ENCODE measurements at places on chromosomes 13 and 19.
A peak's percentile ranks its signal among the peaks of the same experiment; 100 is the strongest.

DNA sequence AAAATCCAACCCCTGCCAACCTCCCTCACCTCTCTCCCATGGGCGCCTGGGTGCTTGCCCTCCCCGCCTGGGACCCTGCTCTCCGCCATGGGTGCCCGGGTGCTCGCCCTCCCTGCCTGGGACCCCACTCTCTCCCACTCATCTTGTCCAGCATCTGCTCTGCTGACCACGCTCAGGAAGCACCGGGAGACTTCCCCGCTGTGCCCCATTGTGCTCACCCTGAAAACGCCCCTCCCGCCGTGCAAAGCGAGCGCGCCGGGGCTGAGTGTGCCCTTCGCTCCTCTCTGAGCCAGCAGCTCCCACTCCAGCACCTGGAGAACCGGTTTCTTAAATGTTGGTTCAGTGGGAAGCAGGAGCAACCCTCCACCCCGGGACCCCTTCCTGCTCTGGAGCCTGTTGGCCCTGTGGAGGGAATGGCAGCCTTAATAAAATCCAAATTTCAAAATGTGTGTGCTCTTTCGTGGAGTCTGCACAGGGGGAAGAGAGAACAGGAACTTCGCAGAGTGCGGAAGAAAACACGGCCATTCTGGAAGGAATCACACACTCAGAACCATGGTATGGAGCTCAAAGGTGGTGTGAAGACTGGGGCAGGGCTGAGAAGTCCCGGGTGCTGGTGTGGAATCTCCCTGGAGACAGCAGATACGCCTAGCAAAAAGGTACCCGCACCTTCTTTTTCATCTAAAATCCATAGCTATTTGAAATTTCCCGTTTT lies 23.1 kb upstream of the CDC16 start:
- no peak for DNase-seq

GRCh38 chr19:6069268-6069791 lies 41.0 kb downstream of the RFX2 start:
- DNase-seq: no peak

GRCh38 chr13:45337395-45337794 lies 3.6 kb downstream of the TPT1 start:
- DNase-seq: no peak

GRCh38 chr13:33158816-33159215 lies 126.7 kb downstream of the STARD13 start:
- DNase-seq: no peak

GRCh38 chr13:98681049-98681448 lies 71.4 kb downstream of the SLC15A1 start:
- DNase-seq: no peak

DNA sequence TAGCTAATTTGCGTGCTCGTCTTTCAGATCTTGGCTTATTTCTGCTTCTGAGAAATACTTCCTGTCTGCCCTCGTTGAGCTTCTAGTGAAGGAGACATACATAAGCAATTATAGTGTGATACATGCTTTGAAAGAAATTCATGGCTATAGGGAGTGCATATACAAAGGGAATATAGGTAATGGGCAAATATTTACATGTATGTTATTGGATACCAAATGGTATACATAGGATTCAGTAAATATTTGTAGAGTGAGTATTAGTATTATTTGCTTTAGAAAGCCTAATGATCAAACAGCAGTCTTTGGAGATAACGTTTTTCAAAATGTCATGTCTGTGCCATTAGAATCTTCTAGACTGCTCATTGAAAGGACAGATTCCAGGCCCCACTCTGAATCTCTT lies 5.2 kb downstream of the BRCA2 start:
- DNase-seq: no peak

- no peak for DNase-seq
Measured at GRCh38 chr13:99331881-99332293, 24.7 kb upstream of the GPR183 start.

- DNase-seq: peak; percentile 2
Measured at GRCh38 chr13:46831588-46832194, 34.7 kb upstream of the ESD start.

- DNase-seq: no peak
Measured at GRCh38 chr19:3611841-3612240, 5.2 kb upstream of the TBXA2R start.

GRCh38 chr13:25391932-25392331 lies 20.2 kb downstream of the ATP8A2 start:
- no peak for DNase-seq

GRCh38 chr13:40564342-40565001 lies 102.0 kb downstream of the FOXO1 start:
- no peak for DNase-seq

DNA sequence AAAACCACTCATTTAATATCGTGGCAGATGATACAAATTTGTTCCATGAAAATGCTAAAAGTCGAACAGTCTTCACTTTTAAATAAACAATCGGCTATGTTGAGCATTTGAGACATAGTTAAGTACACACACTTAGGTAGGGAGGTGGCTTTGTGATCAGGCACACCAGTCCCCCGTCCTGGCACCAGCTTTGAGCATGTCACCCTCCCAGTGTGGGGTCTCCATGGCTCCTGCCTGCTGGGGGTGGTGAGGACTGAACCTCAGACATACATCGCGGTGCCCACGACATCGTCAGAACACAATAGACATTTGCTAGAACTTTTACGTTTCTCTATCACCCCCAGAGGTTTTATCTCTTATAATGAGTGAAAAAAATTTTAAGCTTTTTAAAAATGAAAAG lies 62.0 kb downstream of the RFX2 start:
- DNase-seq: no peak

DNA sequence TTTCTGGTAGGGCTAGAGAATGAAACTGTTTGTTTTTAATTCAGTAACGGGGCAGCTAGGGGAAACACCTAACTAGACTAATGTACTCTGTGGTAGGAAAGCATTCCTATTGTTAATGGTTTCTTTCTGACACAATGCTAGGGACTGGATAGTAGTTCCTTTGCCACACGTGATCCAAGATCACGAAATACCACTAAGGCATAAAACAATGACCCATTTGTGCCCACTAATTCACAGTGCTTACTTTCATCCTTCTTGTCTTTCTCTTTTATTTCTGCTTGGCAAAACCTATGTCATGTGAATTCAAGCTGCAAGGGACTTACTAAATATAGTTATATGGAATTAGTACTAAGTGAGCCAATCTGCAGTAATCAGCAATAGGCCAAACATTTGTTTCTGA lies 834.1 kb upstream of the SLITRK6 start:
- DNase-seq: no peak

DNA sequence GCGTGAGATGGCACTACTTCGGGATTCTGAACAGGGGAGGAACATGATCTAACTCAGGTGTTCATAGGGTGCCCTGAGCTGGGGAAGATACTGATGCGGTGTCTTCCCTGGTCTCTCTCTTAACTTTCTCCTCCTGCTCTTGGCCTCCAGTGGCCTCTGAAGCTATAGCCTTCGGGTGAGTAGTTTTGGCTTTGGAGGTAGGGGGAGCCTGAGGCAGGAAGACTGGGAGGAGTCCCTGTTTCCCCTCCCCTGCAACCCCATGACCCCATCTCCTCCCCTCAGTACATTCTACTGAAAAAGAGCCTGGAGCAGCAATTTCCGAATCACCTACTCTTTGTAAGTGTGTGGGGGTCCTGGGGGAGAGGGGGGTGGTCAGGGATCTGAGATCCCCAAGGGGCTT lies 3.5 kb downstream of the SELENOV start:
- no peak for DNase-seq

DNA sequence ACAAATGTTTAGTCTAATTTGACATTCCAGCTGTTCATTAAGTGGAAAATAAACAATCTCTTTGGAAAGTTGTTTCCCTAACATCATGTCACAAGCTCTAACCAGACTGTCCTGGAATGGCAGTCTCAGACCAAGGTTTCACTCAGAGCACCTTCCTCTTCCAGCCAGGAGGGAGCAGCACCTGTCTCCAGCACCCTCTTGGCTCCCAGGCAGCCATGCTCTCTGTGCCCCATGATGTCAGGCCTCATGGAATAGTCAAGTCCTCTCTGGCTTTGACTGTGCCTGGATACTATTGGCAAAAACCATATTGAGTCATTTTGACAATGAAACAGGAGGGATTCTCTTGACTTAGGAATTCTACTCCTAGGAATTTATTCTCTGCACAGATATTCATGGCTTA lies 171.4 kb downstream of the OXGR1 start:
- DNase-seq: no peak

DNA sequence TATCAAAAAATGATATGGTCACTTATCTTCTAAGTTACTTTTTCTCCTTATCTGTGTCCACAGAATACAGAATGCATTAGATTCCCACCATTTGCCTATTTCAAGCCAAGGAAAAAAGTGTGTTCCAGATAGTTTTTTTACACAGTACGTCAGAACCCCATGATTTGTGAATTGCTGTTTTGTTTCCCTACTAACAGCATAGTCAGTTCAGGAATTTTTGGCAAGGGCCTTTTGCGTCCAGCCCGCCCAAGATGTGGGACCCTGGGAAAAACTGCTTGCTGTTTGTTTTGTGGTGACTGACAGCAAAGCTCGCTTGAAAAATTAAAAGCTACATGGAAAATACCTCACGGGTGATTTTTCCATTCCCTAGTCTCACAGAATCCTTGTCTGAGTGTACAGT lies 20.4 kb upstream of the FAM216B start:
- no peak for DNase-seq

- no peak for DNase-seq
Measured at GRCh38 chr19:28633319-28634018, 579.5 kb downstream of the UQCRFS1 start.

GRCh38 chr13:106464076-106464475 lies 71.4 kb downstream of the EFNB2 start:
- DNase-seq: no peak

DNA sequence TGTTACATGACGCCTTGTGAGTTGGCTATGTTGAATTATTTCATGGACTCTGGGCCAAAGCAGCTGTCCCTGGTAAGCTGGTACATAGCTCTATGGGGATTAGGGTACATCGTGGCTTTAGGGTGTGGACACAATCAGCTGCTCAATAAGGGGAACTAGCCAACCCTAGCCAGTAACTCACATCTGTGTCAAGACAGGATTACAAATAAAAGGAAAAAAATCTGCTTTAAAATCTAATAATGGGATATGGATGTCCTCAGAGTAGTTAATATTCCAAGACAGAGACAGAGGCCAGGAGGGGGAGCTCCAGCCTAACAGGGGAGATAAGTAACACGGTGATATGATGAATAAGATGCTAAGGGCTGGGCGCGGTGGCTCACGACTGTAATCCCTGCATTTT lies 21.1 kb upstream of the ZNF766 start:
- peak; percentile 31 for DNase-seq

DNA sequence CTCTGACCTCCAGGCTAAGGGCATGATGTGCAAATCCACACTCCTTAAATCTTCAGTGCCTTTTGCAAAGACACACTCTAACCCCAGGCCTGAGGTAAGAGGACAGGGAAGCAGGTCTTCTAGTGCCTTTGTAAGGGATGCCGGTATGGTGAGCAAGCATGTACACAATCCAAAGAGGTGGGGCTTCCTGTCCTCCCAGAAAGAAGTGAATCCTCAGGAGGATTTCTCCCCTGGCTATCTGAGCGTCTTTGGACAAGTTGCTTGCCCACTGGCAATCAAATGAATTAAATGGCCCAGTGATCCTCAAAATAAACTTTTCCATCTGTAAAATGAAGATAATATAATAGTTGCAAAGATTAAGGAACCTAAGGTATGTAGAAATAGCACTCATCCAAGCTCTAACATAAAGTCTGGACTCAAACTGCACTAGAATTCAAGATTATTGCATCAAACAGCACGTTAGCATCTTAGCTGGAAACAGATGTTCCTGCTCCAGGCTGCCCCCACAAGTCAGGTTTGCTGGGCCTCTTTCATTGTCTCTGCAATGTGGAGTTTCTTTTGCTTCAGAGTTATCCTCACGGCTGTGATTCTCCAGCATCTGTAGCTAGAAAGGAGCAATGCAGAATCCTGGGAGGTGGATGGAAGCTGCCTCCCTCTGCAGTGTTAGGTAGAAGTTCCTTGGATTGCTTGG lies 249.6 kb downstream of the TSHZ3 start:
- no peak for DNase-seq

GRCh38 chr13:29397265-29397664 lies 198.2 kb downstream of the SLC7A1 start:
- no peak for DNase-seq

GRCh38 chr19:28294395-28294794 lies 918.6 kb downstream of the UQCRFS1 start:
- DNase-seq: no peak

GRCh38 chr19:38039966-38040365 lies 133.0 kb downstream of the SIPA1L3 start:
- DNase-seq: no peak

DNA sequence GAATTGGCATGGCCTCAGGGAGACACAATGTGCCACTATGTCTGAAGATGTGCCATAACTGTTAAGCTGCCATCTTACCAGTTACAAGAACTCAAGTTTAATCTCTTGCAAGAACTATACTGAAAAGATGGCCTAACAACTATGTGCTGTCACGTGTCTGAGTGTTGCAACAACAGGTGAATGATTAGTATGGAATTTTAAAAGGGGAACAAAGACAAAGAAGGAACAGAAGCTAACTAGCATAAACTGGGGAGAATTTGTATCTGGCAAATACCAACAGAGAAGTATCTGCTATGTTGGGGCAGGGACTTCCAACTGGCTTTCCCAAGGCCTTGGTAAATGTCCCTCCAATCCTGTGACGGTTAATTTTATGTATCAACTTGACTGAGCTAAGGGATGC lies 11.5 kb upstream of the ACOD1 start:
- DNase-seq: no peak

- DNase-seq: no peak
Measured at GRCh38 chr13:70788074-70788473, 679.8 kb upstream of the KLHL1 start.

- DNase-seq: no peak
Measured at GRCh38 chr13:85601526-85601925, 197.7 kb downstream of the SLITRK6 start.

GRCh38 chr13:38265132-38265497 lies 84.5 kb upstream of the UFM1 start:
- no peak for DNase-seq

GRCh38 chr19:29682236-29682895 lies 17.1 kb downstream of the PLEKHF1 start:
- no peak for DNase-seq

GRCh38 chr13:74930402-74931165 lies 551.4 kb downstream of the TBC1D4 start:
- no peak for DNase-seq

GRCh38 chr13:20142023-20142926 lies 18.6 kb downstream of the GJA3 start:
- no peak for DNase-seq

- DNase-seq: no peak
Measured at GRCh38 chr13:48862572-48862971, 113.1 kb upstream of the FNDC3A start.

GRCh38 chr19:54339646-54340358 lies 840 bp upstream of the LILRA4 start:
- DNase-seq: no peak

All from stimulated activated CD4-positive, alpha-beta T cell treated with anti-CD3 and anti-CD28 coated beads, TNF-alpha, amount 100 ng/mL, for 24 hours (primary cell).